BJ (cell line): ENCODE measurements at places on chromosomes 3 and 15. TPM values are rescaled to one million over a fixed set of nuclear protein-coding genes. Genes with fewer than 3 reads are reported as not detected.

The CHDH gene
- 0.13 and 0.18 TPM in 2 replicates for polyA plus RNA-seq

The CHRD gene
- polyA plus RNA-seq: 0.83 and 1.5 TPM in 2 replicates

The XPC gene
- 36.0 and 36.9 TPM in 2 replicates for polyA plus RNA-seq

The STARD5 gene
- 5.1 and 5.9 TPM in 2 replicates for polyA plus RNA-seq

The ZNF662 gene
- polyA plus RNA-seq: 1.2 and 2.1 TPM in 2 replicates

The FBXL22 gene
- polyA plus RNA-seq: 1.5 and 3.8 TPM in 2 replicates

The CCDC191 gene
- 1.3 and 1.9 TPM in 2 replicates for polyA plus RNA-seq

The CPNE9 gene
- polyA plus RNA-seq: not detected in 2 replicates

The GOLGA8N gene
- polyA plus RNA-seq: 1.9 and 2.9 TPM in 2 replicates

The ATP13A4 gene
- 0.09 and 0.10 TPM in 2 replicates for polyA plus RNA-seq

The ANKRD34C gene
- polyA plus RNA-seq: not detected in 2 replicates

The GP5 gene
- 0.02 TPM in 1 of 2 replicates, not detected in the other for polyA plus RNA-seq

The CFAP20DC gene
- 0.81 and 2.2 TPM in 2 replicates for polyA plus RNA-seq

The DZIP1L gene
- 7.3 and 12.7 TPM in 2 replicates for polyA plus RNA-seq

The THSD4 gene
- polyA plus RNA-seq: 13.4 and 18.8 TPM in 2 replicates

The AP3B2 gene
- 0.47 and 0.54 TPM in 2 replicates for polyA plus RNA-seq

The CFAP100 gene
- polyA plus RNA-seq: not detected in 2 replicates

The EOMES gene
- not detected in 2 replicates for polyA plus RNA-seq

The P2RY14 gene
- polyA plus RNA-seq: not detected in 2 replicates

The C15orf62 gene
- polyA plus RNA-seq: 0.04 TPM in 1 of 2 replicates, not detected in the other

The SEMA3B gene
- polyA plus RNA-seq: 32.7 and 59.0 TPM in 2 replicates

The ADPRH gene
- 1.6 and 2.1 TPM in 2 replicates for polyA plus RNA-seq

The HES1 gene
- polyA plus RNA-seq: 11.0 and 16.2 TPM in 2 replicates

The POPDC2 gene
- polyA plus RNA-seq: 1.9 and 2.3 TPM in 2 replicates

The LRRIQ4 gene
- polyA plus RNA-seq: not detected in 2 replicates

The PLA2G4F gene
- not detected in 2 replicates for polyA plus RNA-seq

The LNP1 gene
- polyA plus RNA-seq: 2.1 and 3.1 TPM in 2 replicates

The NRG4 gene
- not detected in 2 replicates for polyA plus RNA-seq

The PLOD2 gene
- polyA plus RNA-seq: 33.2 and 85.8 TPM in 2 replicates

The TRIM42 gene
- not detected in 2 replicates for polyA plus RNA-seq

The SEMA3F gene
- polyA plus RNA-seq: 7.4 and 11.4 TPM in 2 replicates

The SAXO2 gene
- 0.45 and 0.49 TPM in 2 replicates for polyA plus RNA-seq

The THBS1 gene
- 3,704 and 6,610 TPM in 2 replicates for polyA plus RNA-seq

The FHIT gene
- 0.11 TPM in 1 of 2 replicates, not detected in the other for polyA plus RNA-seq

The ZPLD1 gene
- polyA plus RNA-seq: 0.05 TPM in 1 of 2 replicates, not detected in the other

The HHATL gene
- polyA plus RNA-seq: not detected in 2 replicates

The VEPH1 gene
- polyA plus RNA-seq: 17.9 and 27.8 TPM in 2 replicates

The SLC12A1 gene
- not detected in 2 replicates for polyA plus RNA-seq

The BOC gene
- polyA plus RNA-seq: 11.3 and 17.7 TPM in 2 replicates
